ENCODE measurements at places on chromosomes 4 and X.
A peak's percentile ranks its signal among the peaks of the same experiment; 100 is the strongest.

GRCh38 chr4:145580906-145581305, 38.3 kb upstream of the MMAA start:
- DNase-seq: no peak

DNA sequence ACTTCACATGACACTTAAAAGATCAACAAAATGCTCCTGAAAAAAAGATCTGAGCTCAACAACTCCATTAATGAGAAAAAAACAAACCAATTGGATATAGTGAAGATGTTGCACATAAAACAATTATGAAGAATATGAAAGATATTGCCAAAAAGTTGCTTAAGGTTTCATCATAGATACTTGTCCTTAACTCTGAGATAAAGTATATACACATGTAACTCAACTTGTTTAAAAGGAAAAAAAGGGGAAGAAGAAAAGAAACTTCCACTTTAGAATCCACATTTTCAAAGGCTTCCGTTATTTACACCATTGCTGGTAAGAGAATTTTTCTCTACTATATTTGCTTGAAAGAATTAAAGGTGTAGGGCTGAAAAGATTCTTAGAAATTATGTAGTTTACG, 2.7 kb downstream of the AFAP1 start:
- peak; percentile 10 for DNase-seq

DNA sequence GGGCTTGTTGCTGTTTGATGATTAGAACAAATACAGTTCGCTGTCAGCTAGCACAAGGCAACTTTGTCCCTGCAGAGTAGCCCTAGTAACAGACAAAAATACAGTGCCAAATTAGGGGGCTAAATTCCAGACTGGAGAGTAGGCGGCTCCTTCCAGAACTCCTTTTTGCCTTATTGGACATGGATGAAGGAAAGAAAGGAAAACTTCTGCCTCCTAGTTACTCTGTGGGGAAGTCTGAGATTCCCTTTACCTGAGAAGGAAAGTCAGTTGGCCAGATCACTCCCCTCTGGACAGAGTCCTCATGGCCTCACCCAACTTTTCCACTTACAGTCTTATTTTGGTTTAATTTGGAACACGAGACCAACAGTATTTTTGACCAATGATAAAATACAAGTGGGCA, 140.5 kb upstream of the ADAMTS3 start:
- DNase-seq: no peak

DNA sequence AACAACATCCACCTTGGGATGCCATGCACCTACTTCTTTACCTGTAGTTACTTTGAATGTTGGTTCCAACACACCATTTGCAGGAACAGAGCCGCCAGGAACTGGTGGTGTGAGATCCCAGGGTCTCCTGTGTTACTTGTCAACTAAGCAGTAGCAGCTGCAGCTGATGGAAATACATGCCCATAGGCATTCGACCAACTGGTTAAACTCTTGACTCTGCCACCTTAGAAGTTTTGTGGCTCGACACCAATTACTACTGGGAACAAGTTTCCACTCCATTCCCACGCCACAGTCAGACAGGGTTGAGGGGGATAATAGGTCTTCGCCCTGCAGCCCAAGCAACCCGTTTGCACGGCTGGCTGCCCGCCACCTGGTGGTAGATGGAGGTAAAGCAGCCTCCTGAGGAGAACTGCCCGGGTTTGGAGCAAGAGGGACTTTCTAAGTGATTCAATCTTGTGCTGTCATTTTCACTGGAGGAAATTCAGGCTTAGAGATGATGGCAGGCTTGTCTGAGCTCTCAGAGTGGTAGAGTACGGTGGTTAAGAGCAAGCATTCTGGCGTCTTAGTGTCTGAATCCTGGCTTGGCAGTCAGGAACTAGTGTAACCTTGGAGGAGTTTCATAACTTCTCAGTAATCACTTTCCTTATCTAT, 119.1 kb upstream of the TRIM2 start:
- DNase-seq: peak; percentile 82

DNA sequence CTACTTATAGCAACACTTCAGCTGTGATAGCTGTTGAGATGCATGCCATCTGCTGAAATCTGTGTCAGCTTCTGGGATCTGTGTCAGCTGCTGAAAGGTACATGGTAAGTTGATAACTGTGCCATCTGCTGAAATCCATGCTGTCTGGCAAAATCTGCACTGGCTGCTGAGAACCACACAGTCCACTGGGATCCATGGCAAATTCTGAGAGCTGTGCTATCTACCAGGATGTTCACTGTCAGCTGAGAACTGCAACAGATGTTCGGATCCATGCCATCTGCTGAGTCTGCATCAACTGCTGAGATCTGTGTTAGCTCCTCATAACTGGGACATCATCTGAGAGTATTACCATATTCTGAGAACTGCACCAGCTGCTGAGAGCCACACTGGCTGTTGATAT, 430.5 kb upstream of the POU3F4 start:
- DNase-seq: no peak

- DNase-seq: no peak
Measured at GRCh38 chr4:44842531-44842930, 116.2 kb upstream of the GNPDA2 start.

- DNase-seq: no peak
Measured at GRCh38 chrX:148659481-148659880, 159.1 kb downstream of the AFF2 start.

DNA sequence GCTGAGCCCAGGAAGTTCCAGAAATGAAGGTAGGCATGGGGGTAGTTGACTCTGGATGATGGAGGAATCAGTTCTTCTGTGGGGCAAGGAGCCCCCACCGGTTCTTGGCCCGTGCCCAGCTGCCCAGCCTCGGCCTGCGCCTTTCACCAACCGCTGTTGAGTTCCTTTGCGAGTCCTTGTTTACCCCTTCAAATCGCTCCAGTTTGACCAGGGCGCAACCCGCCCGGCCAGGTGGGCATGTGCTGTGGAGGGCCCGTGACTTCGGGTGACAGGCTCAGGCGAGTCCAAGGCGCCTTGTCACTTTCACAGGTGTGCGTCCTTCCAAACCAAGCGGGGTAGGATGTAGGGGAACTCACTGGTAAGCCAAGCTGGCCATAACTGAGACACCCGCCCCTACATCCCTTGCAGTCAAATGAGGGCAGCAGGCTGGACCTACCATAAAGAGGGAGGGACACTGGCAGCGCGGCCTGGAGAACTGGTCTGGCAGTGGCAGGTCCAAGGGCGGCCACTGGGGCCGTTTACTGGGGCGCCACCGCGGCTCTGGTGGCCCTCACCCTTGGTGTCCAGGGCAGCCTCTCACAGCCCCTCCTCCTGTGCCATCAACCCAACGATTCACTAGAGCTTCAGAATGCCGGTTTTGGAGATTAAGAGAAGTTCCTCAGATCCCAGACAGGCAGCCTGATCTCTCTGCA, 160.3 kb upstream of the ZIC3 start:
- DNase-seq: no peak

DNA sequence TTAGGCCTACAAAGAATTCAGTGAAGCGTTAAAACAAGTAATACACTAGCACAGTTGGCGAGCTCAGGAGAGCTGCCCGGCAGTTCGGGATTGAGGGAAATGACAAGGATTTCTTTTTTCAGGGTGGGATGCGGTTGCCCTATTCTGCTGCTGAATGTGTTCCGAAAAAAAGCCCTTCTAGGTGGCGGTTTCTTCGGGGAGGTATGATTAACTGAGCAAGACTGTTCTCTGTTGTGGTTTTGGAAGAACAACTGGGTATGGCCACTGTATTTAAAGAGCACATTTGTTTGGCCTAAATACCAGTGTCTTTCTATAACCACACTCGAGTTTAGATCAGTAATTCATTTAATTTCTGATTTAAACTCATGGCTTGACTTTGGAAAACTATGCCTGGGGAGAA, 459.7 kb upstream of the FAT1 start:
- no peak for DNase-seq

DNA sequence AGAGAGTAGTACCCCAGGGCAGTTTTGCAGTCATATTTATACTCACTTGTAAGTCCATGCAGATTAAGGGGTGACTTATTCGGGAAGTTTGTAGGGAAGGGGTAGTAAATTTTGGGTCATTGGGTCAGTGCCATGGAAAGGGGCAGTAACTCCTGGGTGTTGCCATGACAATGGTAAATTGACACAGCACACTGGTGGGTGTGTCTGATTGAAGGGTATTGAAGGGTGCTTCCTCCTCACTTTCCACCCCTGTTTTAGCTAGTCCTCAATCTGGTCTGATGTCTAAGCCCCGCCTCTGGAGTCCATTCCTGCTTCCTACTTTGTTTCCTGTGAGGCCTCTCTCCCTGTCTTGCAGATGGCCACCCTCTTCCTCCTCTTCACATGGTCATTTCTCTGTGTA, 11.9 kb downstream of the ODAPH start:
- DNase-seq: no peak

DNA sequence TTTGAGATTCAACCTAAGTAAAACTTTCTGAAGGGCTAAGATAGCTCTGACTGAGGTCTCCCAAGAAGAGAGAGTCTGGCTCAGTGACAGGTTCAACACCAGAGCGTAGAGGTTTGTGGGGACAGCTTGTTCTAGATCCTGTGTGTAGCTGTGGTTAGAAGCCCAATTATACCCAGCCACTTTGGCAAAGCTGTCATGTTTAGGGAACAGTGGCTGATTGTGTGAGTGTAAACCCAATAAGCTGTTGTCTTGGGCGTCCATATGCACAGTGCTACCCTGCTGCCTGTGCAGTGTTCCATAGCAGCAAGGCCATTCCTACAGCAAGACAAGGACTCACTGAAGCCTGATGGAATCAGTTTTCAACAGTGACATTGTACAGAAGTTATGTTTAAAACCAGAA, 11.2 kb upstream of the SCRG1 start:
- no peak for DNase-seq

GRCh38 chr4:93394545-93395081, 433.9 kb upstream of the ATOH1 start:
- no peak for DNase-seq

GRCh38 chr4:135267148-135267865, 1065.7 kb upstream of the PABPC4L start:
- DNase-seq: no peak

GRCh38 chr4:153758688-153759406, 977 bp downstream of the RNF175 start:
- no peak for DNase-seq

- no peak for DNase-seq
Measured at GRCh38 chr4:84277923-84278322, 221.2 kb downstream of the NKX6-1 start.

- DNase-seq: no peak
Measured at GRCh38 chr4:110009550-110009949, 96.9 kb downstream of the EGF start.

- DNase-seq: no peak
Measured at GRCh38 chrX:154329294-154329693, 33.7 kb downstream of the TKTL1 start.

DNA sequence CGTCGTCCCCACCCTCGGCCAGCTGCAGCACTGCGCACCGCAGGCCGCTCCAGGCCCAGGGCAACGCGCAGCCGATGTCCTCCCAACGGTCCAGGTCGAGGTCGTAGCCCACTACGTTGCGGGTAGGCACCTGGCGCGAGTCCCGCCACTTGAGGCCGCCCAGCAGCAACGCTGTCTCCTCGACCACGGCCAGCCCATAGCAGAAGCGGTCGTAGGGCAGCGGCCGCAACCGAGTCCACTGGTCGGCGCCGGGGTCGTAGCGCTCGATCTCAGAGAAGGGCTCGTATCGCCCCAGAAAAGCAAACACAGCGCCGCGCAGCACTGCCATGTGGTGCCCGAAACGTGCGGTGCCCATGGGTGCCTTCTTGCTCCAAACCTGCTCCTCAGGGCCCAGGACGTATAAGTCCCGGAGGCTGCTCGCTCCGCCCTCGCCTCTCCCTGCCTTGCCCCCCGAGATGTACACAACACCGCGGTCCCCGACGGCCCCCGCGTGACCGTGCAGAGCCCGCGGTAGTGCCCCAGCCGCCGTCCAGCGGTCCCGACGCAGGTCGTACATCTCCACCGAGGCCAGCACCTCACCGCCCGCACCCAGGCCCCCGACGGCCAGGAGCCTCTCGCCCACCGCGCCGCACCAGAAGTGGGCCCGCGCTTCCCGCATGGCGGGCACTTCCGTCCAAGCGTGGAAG, 2.1 kb downstream of the KLHL34 start:
- no peak for DNase-seq

GRCh38 chr4:1789552-1789951, 3.5 kb upstream of the FGFR3 start:
- DNase-seq: no peak

- peak; percentile 42 for DNase-seq
Measured at GRCh38 chrX:40098264-40099054, 701 bp upstream of the BCOR start.

DNA sequence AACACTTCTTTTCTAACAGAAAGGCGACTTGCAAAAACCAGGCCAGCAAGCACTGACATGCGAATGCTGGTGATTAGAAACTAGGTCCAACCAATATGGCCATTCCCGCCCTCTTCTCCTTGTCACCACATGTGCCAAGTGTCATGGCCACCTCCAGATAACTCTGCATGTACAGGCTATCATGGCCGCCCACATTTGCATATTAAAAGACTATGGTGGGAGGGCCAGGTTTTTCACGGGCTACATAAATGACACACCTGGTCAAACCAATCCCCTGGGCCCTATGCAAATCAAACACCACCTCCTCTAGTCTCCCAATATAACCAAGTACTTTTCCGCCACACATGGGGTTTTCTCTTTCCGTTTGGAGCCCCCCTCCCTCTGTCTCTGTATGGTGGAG, 40.1 kb downstream of the NUDT11 start:
- DNase-seq: no peak

DNA sequence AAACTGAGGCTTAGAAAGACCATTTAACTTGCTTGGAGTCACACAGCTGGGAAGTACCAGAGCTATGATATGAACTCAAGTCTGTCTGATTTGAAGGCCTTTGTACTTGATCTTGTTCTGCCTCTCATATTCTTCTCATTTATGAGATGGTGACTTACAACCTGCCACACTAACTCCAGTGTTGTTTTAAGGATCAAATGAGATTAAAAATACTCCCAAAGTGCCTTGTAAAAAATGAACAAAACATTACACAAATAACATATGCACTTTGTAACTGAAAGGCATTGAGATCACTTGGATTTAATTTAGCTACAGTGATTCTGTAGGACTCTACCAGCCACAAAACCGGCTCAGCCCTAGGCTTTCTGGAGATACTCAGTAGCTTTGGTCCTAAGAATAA, 15.6 kb upstream of the MAP7D3 start:
- DNase-seq: no peak

GRCh38 chrX:22686138-22686541, 313.6 kb upstream of the DDX53 start:
- DNase-seq: no peak

- no peak for DNase-seq
Measured at GRCh38 chrX:110914281-110914680, 118.7 kb upstream of the CHRDL1 start.

DNA sequence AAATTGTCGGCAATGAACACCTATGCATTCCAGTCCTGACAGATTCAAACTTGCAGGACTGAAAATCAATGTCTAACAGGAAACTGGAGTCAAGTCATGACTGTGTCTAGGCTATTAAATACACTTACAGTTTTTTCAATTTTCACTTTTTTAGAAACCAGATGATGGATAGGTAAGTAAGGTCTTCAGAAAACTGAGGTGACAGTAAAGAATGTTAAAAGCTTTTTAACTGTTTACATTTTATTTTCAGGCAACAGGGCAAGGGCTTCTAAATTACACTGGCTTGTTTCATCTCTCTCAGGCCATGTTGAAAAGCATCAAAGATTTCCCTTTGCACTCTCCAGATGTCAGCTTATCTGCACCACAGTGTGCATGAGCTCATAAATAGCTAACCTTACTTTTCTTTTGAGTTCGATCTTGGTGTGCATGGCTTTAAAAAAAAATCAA, 65.2 kb downstream of the SEC24D start:
- DNase-seq: no peak

GRCh38 chrX:28120072-28120471, 138.8 kb upstream of the DCAF8L1 start:
- no peak for DNase-seq

GRCh38 chr4:143148521-143148920, 36.2 kb upstream of the USP38 start:
- no peak for DNase-seq

All from suppressor macrophage (primary cell).